Glutamatergic neuron (in vitro differentiated cells): ENCODE measurements at places on chromosomes 13 and 19.

GRCh38 chr19:42115219-42115618 is 17.0 kb downstream of the POU2F2 start:
- no peak for DNase-seq

- no peak for DNase-seq
Observed at GRCh38 chr13:113454936-113455335, 1.6 kb upstream of the ADPRHL1 start.

- peak; percentile 25 for DNase-seq
Observed at GRCh38 chr13:97911311-97912138, 42.0 kb upstream of the IPO5 start.

- no peak for DNase-seq
Observed at GRCh38 chr13:59631271-59631670, 532.5 kb downstream of the DIAPH3 start.

GRCh38 chr19:6997679-6998445 is 23.4 kb downstream of the MBD3L2B start:
- no peak for DNase-seq

- no peak for DNase-seq
Observed at GRCh38 chr13:72953391-72953965, 105.3 kb upstream of the KLF5 start.

- DNase-seq: peak; percentile 65
Observed at GRCh38 chr19:18433015-18433691, 4.8 kb downstream of the ISYNA1 start.

GRCh38 chr13:22108979-22109378 is 438.1 kb downstream of the FGF9 start:
- DNase-seq: no peak

- peak; percentile 95 for DNase-seq
Observed at GRCh38 chr19:3761382-3762129, at the start of gene APBA3. TSS of gene APBA3 (minus strand) at chr19:3761692. CDS start at chr19:3760264, 1,428 bp downstream.

GRCh38 chr13:64234255-64234654 is 2818.6 kb upstream of the PCDH20 start:
- DNase-seq: no peak

DNA sequence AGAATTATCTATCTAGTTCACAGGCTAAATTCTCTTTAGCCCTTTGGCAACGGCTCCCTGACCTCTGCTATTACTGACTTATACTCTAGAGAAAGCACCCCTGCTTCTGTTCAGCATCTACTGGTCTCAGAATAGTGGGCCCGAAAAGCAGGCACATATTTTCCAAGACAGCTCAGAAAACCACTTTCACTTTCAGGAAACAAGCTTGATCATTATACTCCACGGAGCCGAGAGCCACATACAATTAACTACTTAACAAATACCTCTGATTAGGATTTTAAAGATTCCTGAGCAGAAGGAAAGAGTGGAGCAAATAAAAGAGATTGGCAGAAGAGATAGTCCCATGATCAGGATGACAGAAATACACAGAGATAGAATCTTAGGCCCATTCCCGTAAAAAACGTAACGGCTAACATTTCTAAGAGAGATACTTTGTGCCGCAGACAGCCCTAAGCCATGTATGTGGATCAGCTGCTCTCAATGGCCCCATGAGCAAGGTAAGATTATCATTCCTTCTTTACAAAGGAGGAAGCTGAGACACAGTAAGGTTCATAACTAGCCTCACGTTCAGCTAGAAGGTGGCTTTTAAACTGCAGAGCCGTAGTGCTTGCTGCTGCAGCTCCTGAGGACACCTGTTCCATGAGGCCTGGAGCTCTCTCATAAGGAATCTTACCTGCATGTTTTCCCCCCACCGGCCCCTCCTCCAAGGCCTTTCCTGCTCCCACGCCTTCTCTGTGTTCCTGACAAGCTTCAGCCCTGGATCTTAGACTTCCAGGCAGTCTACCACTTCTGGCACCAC is 227.2 kb downstream of the FOXO1 start:
- DNase-seq: no peak

GRCh38 chr19:43560687-43561086 is 14.6 kb downstream of the XRCC1 start:
- DNase-seq: peak; percentile 39

DNA sequence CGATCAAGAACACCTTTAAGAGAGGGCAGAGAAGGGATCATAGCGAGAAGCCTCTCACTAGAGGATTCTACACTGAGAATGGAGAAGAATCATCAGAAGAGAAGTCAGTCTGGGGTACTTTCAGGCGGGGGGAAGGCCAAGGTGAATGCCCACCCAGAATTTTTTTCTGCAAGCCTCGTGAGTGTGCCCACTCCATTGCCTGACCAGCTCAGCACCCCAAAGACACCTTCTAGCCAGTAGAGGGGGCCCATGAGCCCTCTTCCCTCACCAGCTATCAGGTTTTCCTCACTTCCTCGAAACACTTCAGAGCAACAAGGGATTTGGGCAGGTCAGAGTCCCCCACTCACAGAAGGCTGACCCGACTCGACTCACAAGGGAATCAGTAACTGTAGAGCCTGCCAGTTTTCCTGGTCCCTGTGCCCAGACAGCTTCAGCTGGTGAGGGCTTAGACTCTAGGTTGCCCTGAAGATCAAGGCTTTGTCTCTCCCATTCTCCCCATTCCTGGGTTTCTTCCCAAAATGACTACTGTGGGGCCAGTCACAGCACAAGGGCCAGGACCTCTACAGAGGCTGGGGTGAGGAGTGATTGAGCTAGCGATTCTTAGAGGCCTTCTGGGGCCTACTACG is 18.4 kb downstream of the NLRP13 start:
- no peak for DNase-seq

- no peak for DNase-seq
Observed at GRCh38 chr19:10679743-10680142, 21.5 kb upstream of the QTRT1 start.

GRCh38 chr13:46675016-46675415 is 121.9 kb downstream of the ESD start:
- DNase-seq: no peak

GRCh38 chr19:12782174-12782423 is 6.7 kb upstream of the HOOK2 start:
- DNase-seq: no peak

- no peak for DNase-seq
Observed at GRCh38 chr13:103277959-103278694, 211.9 kb upstream of the SLC10A2 start.

GRCh38 chr13:112111239-112111857 is 44.4 kb downstream of the SOX1 start:
- DNase-seq: no peak

DNA sequence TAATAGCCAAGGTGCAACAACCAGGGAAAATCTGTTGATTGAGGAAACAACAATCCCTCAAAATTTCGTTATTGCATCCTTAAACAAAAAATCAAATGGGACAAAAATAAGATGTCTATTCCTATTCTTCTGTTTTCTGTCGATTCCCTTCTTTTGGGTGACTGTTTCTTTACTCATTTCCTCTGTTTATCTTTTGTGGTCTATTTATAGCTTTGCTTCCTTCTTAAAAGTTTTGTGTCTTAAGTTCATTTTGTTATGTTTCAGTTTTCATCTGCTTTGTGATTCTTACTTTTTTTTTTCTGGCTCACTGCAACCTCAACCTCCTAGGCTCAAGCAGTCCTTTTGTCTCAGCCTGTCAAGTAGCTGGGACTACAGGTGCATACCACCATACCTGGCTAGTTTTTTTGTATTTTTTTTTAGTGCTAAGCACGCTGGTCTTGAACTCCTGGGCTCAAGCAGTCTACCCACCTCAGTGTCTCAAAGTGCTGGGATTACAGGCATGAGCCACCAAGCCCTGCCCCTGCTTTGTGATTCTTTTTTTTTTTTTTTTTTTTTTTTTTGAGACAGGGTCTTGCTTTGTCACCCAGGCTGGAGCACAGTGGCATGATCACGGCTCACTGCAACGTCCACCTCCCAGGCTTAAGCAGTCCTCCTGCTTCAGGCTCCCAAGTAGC is 10.4 kb downstream of the ZNF146 start:
- no peak for DNase-seq

GRCh38 chr13:23748109-23748990 is 140.8 kb downstream of the MIPEP start:
- DNase-seq: no peak

- peak; percentile 80 for DNase-seq
Observed at GRCh38 chr19:42069619-42070351, at the start of gene GRIK5. TSS of gene GRIK5 (minus strand) at chr19:42070206. CDS start at chr19:42065770, 4,436 bp downstream.

GRCh38 chr19:52936954-52937325 is 13.7 kb upstream of the ZNF888 start:
- no peak for DNase-seq

DNA sequence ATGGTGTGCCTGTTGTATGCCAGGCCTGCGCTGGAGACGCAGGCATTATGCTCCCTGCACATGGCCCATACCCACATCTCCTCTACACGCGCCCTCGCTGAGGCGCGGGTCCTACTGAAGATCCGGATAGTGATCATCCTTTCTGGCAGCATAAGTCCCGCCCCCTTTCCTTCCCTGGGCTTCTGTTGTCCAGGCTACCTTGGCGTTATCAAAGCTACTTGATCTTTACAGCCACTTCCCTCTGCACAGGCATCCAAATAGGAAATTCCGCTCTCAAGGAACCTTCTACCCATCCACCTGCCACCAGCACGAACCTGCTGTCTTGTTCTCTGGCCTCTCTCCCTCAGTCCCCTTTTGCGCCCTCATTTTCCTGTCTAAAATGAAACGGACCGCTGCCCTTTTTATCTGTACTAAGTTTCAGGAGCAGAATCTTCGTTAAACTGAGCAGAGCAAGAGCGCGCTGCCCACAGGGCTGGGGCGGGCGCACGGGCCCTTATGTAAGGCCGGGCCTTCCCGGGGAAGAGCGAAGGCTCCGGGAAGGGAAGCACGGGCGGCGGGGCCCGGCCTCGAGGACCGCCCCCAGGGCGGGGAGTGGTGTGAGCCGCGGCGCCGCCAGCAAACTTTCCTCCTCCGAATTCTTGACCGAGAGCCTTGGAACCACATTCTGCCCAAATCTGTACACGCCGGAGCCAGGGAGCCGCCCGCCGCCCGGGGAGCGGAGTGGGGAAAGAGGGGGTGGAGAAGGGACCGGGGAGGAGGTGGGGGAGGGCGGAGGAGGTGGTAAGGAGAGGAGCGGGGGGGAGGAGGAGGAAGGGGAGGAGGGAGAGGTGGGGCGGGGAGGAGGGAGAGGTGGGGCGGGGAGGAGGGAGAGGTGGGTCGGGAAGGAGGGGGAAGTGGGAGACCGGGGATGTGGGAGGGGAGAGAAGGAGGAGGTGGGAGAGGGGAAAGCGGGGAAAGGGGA is 920 bp upstream of the UBE2L5 start:
- DNase-seq: peak; percentile 67

- no peak for DNase-seq
Observed at GRCh38 chr19:47343194-47343802, 5.8 kb upstream of the DHX34 start.

GRCh38 chr13:61387694-61388093 is 28.0 kb downstream of the PCDH20 start:
- no peak for DNase-seq

DNA sequence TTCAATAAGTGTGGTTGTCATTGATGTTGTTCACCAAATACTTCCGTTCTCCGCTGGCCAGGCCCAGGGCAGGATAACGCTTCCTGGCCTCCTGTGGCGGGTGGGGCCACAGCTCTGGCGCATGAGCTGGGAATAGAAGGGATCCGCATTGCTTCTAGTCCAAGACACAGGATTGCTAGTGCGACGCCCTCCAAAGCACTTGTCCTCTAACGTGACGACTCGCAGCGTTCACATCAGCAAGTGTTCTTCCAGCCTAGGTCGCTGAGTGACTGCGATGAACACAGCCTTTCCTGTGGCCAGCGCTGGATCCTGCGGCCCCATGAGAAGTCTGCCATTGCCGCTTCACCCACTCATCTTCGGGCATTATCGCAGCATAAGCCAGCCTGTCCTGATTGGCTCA is 39.4 kb downstream of the VSTM2B start:
- DNase-seq: no peak

GRCh38 chr13:109309625-109310363 is 476.6 kb downstream of the IRS2 start:
- DNase-seq: no peak

DNA sequence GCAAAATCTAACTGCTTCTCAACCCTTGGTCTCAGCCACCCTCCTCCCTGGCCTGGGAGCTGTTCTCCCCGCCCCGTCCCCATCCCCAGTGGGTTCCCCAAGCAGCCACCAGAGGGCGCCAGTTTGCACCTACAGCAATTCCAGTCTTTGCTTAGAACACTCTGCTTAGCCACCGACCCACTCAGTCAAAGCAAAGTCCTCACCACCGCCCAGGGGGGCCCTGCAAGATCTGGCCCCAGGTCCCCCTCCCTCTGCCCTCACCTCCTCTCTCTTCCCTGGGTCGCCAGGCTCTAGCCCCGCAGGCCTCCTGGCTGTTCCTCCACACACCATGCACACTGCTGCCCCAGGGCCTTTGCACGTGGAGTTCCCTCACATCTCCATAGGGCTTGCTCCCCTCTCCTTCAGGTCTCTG is 12.4 kb downstream of the TMEM143 start:
- peak; percentile 89 for DNase-seq

- DNase-seq: no peak
Observed at GRCh38 chr13:25725104-25725503, 326.7 kb downstream of the SHISA2 start.

DNA sequence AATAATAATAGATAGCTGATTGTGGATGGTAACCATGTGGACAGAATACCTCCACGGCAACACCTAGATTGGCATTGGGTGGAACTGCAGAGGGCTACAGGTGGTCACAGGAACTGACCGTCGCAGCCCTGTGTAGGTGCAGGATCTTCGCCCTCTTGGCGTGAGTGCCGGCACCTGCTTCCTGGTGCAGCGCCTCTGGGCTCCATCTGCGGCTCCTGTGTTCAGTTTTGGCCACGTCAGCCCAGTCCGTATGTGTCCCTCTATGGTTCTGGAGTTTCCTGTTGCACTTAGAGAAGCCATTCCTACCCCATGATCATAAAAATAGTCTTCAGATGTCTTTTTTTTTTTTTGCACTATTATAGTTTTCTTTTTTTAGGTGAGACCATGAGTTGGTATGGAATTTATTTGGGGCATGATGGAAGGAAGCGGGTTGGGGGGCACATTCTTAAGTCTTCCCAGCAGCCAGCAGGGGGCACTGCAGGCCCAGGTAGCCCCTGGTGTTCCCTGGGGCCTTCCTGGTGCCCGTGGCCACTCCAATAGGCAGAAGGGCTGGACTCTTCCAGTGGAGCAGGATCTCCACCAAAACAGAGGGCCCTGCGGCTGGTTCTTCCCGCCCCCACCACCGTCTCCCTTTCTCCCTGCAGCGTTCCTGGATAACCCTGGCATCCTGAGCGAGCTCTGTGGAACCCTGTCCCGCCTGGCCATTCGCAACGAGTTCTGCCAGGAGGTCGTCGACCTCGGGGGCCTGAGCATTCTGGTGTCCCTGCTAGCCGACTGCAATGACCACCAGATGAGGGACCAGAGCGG is 10.1 kb upstream of the SLC25A42 start:
- peak; percentile 85 for DNase-seq

- DNase-seq: no peak
Observed at GRCh38 chr13:41040584-41041334, 20.6 kb upstream of the WBP4 start.
